Urinary bladder (tissue), 4 donors: ENCODE measurements at places on chromosomes 5 and 9.

- no peak for DNase-seq
Observed at GRCh38 chr9:3746296-3747275, 220.8 kb upstream of the RFX3 start.

DNA sequence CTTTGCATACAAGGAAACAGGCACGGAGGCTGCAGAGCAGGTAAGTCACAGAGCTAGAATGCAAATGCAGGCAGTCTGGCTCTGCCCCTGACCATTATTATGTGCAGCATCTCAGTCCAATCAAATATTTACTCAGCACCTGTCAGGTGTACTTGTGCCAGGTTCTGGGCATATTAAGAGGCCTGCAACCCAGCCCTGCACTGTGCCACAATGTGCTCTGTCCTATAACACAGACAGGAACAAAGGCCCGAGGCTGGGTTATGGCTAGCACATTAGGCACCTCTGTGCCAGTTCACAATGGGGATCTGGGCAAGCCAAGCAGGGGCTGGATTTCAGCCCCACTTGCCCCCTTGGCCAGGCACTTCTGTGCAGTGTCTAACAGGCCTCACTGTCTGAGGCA is 14.0 kb downstream of the ARL15 start:
- DNase-seq, result no peak

GRCh38 chr5:148393390-148393741 is 9.6 kb downstream of the FBXO38 start:
- no peak for DNase-seq

- DNase-seq, result no peak
Observed at GRCh38 chr5:172679628-172680212, 38.7 kb downstream of the NEURL1B start.

DNA sequence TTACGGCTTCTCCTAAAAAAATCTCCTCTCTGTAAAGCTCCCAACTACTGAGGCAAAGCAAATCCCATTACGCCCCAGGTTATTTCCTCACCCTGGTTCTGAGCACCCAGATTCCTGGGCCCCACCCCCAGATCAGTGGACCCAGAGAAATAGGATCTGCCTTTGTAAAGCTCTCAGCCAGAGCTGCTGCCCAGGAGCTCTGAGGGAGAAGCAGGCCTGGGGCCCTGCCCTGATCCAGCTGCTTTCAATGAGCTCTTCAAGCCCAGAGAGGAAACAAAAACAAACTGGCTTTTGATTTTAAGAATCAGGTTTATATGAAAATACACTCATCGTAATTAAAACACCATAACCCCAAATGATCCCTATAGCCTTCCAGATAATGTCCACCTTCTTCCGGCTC is 124.5 kb downstream of the C5orf15 start:
- no peak for DNase-seq

GRCh38 chr5:43039471-43040286 is 440 bp downstream of the ANXA2R start:
- DNase-seq, result no peak

- DNase-seq, result no peak
Observed at GRCh38 chr9:110951805-110952539, 86.3 kb downstream of the LPAR1 start.

GRCh38 chr9:124128568-124129166 is 117.1 kb downstream of the LHX2 start:
- no peak for DNase-seq

- DNase-seq, result no peak
Observed at GRCh38 chr5:58902765-58903164, 319.9 kb downstream of the RAB3C start.

- no peak for DNase-seq
Observed at GRCh38 chr5:60576425-60576824, 123.5 kb downstream of the DEPDC1B start.

DNA sequence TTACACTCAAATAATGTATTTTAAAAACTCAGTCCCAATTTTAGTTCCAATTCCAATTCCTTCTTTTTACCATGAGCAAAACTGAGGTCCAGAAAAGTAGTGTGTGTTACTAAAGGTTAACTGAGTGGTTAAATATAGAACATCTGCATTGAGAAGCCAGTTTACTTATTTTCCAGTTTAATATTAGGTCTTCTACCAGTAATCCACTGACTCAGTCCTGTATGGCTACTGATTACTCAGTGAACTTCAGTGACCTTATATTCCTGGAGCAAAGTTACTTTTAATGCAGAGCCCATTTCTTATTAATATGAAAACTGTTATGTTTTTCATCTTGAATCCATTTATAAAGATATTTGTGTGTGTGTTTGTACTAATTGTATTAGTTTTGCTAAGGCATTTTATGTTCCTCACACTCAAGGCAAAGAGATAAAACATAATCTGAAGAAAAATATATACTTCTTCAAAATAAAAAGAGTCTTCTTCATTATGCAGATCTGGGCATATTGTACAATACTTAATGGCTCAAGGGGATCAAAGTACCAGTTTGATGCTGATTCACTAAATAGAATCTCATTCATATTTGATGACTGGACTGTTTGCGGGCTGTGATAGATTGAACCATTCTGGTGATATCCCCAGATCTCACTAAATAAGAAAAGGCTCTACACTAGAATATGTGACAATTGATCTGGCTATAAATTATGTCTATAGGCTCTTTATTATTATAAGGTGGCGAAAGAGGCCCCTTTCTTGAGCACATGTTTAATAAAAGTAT is 60.8 kb downstream of the DMXL1 start:
- no peak for DNase-seq

- no peak for DNase-seq
Observed at GRCh38 chr5:28548856-28549255, 1510.5 kb upstream of the CDH9 start.

DNA sequence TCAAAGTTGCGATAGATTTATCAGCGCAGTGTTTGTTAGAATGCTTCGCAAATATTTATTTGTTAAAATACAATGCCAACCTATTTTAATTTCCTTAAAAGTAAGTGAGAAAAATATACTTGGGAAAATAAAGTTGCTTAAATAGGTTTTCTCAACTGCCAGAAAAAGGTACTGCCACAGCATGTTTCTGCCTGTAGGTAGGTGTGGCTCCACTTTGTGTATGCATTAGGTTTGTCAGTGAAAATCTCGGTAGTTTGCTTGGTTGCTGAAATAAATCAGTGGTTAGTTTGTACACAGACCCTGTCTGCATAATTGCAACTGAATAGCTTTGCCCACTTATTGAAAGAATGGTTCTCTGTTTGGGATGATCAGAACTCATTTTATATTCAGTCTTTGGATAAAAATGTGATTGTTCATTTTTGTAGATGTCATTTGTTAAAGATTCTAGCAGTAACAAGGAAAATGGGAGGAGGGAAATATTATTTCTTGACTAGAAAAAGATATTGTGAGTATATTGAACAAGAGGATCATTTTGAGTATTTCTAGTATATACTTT is 25.7 kb downstream of the C9orf85 start:
- DNase-seq, result no peak

DNA sequence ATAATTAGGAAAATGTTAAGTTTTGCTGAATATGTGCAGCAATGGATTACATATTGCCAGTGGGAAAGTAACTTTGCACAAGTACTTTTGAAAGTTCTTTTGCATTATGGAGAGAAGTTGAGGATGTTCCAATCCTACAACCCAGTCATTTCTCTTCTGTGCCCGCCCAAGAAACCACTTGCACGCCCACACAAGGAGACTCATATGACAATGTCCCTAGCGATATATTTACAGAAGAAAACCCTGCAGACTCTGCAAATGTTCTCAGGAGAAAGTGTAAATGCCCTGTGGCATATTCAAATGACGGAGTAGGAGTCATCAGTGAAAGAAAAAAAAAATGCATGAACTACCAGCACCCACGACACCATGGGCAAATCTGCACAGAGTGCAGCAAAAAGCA is 356.5 kb downstream of the CTNND2 start:
- DNase-seq, result no peak

DNA sequence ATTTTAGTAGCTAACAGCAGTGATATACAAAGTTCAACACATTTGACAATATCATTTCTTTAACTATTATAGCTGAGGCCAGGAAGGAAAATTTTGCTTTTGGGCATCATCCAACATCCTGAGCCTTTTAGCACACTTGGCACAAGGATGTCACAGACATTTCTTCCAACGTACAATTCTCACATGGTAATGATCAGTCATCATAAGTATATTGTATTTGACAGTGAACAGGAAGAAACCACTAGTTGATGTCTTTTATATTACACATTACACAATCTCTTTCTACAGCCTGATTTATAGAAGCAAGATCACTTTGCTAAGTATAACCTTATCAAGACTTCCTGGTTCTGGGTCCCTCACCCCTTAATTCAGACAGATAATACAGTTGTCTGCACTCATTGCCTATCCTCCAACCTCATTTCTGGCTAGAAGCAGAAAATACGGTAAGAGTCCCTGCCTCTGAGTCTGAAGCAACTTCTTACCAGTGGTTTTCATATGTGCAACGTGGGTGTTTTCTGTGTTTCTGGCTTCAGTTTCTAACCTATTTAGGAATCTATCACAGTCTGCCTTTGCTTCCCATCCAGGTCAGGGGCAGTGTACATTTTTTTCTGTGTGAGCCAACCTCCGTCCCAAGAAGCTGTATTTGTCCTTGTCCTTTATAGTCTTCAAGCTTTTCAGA is 167.8 kb downstream of the PAM start:
- DNase-seq, result no peak

DNA sequence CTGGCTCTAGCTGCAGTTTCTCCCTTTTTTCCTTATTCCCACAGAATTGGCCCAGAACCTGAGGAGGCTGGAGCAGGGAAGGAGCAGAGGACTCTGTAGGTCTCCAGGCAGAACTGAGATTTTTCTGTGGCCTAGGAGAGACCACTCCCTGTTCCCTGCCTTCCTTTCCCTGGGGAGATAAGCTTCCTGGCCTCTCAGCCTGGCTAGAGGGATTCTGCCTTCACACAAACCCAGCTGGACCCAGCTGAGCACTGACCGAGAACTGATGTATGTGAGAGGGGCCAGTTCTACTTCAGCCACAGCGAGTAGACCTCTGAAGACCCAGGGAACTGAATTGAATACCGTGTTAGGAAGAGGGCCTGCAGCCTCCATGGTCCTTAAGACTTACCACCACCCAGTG is 48.0 kb downstream of the RUSC2 start:
- DNase-seq, result no peak

- no peak for DNase-seq
Observed at GRCh38 chr5:98604721-98605425, 168.6 kb upstream of the RGMB start.

DNA sequence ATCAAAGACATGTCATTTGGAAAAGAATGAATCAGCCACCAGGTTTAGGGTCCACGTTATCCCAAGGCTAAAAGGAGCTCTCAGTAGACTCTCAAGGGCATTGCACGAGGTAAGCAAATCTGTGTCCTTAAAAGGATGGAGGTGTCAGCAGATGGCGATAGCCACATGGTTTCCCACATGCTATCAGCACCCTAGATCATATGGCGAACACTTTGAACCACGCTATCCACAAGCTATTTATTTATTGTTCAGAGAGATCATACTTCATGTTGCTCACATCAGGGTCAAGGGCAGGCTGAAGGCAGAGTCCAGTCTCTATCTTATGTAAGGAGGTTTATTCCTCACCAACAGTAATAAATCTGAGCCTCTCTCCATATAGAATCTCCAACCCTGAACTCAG is 43.7 kb downstream of the CDH6 start:
- DNase-seq, result no peak

DNA sequence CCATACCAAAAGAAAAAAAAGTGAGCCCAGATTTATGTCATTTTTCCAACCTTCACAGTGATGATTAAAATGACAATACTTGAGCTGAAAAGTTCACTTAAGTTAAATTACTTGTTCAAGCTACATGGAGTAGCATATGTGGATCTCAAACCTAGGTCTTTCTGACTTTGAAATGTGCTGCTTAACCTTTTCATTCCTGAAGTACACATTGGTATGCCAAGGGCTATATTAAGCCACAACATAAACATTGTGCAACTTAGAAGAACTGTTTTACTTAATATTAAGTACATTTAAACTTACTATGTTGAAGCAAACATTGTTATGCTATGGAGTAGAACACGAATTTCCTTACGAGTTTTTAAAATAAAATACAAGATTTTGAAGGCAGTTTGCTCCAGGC is 105.0 kb downstream of the GIN1 start:
- no peak for DNase-seq

DNA sequence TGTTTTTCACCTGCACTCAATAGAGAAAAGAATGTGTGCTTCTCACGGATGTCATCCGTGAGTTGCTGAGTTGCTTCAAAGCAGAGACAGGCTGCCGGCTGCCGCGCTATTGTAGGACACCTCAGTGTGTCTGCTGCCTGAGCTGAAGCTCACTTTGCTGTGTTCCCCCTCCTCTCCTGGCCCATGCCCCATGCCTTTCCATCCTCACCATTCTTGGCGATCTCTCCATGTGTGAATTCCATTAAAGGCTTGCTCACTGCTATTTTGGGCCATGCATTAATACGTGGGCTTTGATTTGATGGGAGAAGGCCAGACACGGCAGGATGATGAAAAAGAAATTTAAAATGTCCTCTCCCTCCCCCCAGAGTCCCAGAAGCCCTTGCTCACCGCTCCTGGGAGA is 14.5 kb downstream of the ADAM19 start:
- DNase-seq, result no peak

DNA sequence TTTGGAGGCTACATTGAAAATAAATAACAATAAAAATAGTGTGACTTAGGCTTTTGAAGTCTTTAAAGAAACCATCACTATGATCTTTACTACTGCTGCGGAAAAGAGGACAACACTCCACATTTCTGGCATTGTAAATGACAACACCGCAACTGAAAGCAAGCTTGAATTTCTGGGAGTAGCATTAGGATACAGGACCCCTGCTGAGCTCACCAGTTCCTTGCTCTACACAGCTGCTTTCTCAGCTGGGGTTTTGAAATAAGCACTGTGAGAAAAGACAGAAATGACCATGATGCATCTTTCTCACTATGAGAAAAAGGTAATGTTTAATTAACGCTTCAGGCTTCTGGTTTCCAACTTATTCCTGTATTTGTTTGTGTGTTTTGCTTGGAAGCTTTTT is 168.0 kb downstream of the TAF11L14 start:
- no peak for DNase-seq

- no peak for DNase-seq
Observed at GRCh38 chr5:160493806-160494338, 72.2 kb downstream of the PTTG1 start.

DNA sequence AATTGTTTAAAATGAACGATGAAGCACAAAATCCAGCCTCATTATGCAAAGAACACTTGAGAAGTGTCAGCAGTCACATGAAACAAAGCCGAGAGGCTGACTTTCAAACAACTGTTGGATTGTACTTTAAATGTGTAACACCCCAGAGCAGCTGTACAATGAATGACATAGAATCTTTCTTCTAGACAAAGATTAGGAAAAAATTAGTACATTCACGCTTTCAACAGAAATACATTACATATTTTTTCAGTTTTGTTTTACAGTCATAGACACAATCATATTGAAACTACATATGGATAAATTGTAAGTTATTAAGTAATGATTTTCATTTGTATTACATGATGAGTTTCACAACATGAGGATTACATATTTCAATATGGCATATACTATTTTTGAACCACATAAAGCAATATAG is 10.6 kb upstream of the AGXT2 start:
- DNase-seq, result no peak

- DNase-seq, result no peak
Observed at GRCh38 chr9:132606066-132606465, 23.7 kb downstream of the BARHL1 start.
